Stimulated activated naive CD4-positive, alpha-beta T cell (primary cell): ENCODE measurements at places on chromosomes 4 and X.

DNA sequence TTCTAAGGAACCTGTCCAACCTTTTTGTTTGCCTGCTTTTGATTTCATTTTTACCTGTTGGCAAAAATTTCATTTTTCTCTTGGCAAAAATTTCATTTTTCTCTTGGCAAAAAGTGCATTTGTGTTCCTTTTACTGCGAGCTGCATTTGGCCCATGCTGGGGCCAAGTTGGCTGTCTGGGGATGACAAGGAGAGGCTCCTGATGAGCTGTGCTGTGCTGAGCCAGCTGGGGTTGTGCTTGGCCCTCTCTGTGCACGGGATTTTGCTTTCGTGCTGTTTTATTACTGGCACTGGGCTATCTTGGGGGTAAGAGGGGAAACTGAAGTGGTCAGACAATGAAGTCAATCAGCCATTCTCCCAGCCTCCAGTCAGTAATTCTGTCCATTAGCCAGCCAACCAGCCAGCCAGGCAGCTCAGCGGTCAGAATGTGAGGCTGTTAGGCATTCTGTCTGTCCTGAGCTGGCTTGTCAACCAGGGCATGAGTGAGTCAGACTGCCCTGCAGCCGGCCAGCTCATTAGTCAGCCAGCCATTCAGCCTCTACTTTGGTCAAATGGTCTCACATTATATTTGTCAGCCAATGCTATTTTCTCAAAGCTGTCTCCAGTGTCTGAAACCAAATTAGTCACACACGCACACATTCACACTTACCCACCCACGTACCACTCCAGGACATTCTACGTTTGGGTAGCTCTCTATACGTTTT lies 56.9 kb upstream of the PRPS1 start:
- DNase-seq: no peak

DNA sequence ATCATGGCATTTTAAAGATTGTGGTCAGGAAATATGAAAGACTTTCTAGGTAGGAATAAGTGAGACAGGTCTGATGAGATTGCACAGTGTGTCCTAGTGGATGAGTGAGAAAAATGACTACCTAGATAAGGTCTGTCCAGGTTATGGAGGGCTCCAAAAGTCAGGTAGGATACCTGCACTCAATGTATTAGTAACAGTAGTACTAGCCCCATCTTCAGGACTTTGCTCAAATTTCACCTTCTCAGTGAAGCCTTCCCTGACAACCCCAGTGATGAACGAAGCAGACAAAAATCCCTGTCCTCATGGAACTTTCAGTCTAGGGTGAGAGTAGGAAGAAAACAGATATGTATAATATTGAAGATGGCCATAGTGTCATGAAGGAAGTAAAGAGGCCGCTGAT lies 85.7 kb downstream of the ZIC3 start:
- no peak for DNase-seq

GRCh38 chr4:21697583-21697982 lies 251.0 kb downstream of the KCNIP4 start:
- DNase-seq: no peak

GRCh38 chr4:48212165-48212564 lies 57.5 kb downstream of the TEC start:
- DNase-seq: no peak
